Fibroblast of skin of left biceps (primary cell): ENCODE measurements at places on chromosomes 3 and 15.

- no peak for DNase-seq
Observed at GRCh38 chr3:64070704-64071103, 47.4 kb upstream of the PSMD6 start.

DNA sequence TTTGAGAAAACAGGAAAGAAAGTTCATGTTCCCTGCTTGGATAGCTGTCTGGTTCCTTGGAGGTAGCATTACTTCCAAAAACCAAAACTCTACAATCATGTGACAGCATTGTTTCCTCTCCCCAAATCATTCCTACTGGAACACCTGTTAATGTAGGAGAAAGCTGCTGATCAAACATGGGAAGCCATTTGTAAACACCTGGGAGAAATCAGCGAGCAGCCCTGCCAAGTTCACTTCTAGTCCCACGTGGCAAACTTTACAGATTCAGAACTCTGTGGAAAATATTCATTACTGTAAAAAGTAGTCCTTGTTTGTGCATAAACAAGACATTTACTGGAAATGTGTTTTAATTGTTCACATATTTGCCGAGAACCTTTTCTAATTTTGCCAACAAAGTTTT, 275.5 kb upstream of the AZI2 start:
- no peak for DNase-seq

DNA sequence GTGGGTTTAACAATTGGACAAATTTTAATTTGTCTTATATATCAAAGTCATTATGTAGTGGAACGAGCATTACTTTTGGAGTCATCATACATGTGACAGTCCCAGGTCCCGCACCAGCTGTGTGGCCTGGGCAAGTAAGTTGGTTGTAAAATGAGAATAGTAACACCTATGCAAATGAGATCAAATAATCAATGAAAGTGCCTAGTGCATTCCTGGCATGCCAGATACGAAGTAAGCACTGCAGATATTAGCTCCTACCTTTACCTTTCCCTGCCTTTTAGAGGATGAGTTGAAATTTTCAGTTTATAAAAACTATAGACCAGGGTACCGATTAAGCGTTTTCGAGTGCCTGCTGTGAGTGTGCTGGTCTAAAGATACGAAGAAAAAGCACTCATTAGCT, 134.1 kb downstream of the LRIG1 start:
- no peak for DNase-seq

GRCh38 chr15:41487802-41488201, 5.9 kb upstream of the ITPKA start:
- no peak for DNase-seq

DNA sequence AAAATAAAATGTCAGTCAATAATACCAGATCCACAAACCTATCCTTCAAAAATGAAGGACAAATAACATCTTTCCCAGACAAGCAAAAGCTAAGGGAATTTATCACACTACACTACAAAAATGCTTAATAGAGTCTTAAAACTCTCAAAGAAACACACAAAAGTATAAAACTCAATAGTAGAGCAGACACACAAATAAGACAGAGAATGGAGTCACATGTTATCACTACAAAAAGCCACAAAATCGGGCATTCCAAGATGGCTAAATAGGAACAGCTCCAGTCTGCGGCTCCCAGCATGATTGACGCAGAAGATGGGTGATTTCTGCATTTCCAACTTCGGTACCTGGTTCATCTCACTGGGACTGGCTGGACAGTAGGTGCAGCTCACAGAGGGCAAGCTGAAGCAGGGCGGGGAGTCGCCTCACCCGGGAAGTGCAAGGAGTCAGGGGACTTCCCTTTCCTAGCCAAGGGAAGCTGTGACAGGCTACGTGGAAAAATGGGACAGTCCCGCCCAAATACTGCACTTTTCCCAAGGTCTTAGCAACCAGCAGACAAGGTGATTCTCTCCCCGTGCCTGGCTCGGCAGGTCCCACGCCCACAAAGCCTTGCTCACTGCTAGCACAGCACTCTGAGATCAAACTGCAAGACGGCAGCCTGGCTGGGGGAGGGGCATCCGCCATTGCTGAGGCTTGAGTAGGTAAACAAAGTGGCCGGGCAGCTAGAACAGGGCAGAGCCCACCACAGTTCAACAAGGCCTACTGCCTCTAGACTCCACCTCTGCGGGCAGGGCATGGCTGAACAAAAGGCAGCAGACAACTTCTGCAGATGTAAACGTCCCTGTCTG, 46.3 kb downstream of the SENP7 start:
- no peak for DNase-seq

DNA sequence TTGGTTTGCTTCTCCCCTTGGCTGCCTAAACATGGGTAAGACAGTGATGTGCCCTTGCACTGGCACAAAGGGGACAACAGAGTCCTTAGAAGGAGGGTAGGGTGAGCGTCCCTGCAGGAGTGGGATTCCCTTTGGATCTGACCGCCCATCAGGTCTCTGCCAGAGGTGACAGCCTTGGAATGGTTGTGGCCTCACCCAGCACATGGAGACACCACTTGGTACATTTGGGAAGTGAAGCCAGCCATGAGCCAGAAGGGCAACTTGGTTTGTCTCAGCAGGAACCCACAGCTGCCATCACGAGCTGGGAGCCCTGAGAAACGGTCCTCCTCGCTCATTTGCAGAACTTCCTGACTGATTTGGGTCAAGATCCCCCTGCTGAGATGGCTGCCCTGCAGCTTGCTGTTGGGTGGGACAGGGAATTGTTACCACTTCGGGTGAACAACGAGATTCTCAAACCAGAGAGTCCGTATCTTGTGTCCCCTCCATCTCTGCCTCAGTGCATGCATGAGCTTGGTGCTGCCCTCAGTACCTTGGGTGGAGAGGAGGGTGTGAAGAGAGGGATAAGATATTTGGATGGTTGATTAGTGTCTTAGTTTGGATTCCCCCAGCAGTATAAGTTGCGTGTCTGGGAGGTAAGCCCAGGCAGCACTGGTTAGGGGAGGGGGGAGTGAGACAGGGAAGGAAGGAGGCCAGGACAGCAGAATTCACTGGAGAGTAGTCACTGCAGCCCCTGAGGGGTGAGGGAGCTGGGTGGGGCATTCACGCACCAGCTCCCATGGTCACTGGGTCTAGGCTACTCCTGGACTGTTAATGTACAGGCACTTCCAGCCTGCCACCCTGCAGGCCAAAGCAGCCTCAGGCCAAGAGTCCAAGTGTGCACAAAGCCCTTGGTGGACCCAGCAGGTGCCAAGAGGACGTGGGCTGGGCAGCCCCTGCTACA, 168.8 kb upstream of the TOPAZ1 start:
- no peak for DNase-seq

DNA sequence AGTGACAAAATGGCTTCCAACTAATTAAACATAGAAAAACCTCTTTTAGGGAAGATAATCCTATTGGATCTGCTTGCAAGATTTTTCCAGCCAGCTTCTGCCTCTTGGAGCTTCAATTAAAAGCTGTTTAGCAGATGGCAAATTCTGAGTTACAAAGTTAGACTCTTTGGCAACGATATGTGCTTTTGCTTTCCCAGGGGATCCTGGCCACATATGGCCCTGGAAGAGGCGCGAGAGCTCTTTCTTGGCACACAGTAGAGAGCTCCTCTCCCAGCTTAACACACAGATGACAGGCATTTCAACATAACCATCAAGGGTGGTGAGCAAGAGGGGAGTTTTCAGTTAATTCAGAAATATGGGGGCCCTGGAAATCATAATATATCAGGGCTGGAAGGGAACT, 41.6 kb upstream of the GALNT15 start:
- DNase-seq, result peak; percentile 87

GRCh38 chr3:120024103-120024502, 70.1 kb downstream of the GSK3B start:
- DNase-seq, result no peak

- DNase-seq, result no peak
Observed at GRCh38 chr3:58387650-58388546, 45.7 kb downstream of the PDHB start.

DNA sequence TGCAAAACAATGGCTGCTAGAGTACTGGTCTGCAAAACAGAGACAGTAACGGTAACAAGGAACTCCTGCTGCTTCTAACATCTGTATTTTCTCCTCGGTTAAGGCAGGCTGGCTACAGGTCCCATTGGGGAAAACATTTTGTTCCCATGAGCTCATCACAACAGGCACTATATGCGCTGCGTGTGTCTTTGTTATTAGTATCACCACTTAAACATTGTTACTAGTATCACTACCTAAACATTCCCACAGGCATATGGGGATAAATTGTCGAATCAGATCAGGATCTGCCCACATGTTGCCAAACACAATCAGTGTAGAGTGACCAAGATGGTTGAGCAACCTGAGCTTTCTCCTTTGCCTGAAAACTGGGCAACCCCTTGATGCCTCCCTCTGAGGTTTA, 77.2 kb downstream of the TOP2B start:
- no peak for DNase-seq
